ENCODE measurements at places on chromosomes 16 and 17.

DNA sequence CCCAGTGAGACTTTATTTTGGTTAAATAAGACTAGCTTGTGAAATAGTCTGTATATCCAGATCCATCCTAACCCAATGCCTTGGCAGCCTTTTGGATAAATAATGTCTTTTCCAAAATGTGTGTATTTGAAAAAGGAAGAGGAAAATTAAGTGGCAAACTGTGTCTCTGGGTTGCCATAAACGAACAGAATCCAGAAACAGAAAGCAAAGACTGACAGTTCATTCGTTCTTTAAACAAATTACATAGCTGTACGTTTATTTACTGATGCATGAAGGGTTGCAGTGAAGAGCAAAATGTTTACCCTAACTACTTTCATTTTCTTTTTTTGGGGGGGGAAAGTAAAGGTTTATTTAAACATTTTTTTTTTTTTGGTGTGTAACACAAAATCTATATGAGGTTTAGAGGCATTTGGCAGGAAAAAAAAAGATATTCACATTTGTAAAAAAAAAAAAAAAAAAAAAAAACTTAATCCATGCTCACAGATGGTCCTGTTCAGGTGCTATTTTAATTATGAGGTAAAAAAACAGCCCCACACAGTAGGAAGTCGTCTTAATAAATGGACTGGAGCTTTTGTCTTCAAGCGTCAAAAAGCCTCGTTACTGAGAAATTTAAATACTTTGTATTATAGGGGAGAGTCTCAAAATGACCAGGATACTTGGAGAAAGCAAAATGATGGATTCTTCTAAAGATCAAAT is 245.9 kb downstream of the FTO start:
- no peak for DNase-seq

DNA sequence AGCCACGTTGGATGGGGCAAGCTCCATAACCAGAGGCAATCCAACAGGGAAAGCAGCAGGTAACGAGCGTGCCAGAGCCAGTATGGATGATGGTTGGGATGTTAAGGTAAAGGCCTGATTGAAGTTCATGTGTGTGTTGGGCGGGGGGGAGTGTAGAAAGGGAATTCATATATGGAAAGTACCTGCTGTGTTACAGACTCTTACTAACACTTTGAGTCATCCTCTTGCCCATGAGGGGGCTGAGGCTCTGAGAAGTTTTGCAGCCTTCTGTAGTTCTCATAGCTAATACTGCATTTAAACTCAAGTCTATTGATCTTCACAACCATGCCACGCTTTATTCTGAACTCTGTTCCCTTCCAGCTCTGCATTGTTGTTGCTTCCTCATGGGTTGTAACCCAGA is 28.5 kb downstream of the SYCE1L start:
- DNase-seq: no peak

DNA sequence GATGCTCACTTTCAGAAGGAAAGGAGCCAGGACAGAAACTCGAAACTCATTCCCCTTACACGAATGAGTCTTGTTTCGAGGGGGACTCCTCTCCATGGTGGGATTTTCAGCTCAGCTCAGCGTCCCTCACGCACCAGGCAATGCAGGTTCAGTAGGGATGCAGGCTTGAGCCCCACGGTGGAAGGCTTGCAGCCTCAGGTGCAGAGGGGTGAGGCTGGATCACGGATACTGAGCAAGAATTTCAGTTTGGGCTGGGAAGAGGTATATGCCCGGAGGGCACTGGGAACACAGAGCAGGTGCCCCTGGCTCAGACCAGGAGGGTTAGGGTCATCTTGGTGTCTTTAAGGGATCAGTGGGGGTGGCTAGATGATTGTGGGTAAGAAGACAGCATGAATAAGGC is 344.9 kb upstream of the TNRC6C start:
- no peak for DNase-seq

DNA sequence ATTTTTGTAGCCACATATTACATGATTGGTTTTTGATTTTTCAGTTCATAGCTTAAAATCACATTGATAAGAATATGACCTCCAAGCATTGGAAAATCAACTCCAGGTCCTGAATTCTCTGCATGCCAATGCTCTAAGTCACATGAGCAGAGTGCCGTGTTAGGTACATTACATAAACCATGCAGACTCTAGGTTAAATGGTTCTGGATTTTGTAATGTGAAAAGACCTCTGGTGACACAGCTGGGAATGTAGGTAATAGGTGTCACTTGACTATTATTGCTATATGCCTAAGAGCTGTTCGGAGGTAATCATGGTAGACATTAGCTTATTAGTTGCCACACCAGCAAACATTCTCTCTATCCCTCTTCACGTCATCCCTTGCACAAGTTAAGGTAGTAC is 231.1 kb upstream of the SALL1 start:
- DNase-seq: no peak

- no peak for DNase-seq
Measured at GRCh38 chr16:27515874-27516353, 33.8 kb downstream of the GTF3C1 start.

- no peak for DNase-seq
Measured at GRCh38 chr17:50394711-50395110, 2.6 kb downstream of the LRRC59 start.

DNA sequence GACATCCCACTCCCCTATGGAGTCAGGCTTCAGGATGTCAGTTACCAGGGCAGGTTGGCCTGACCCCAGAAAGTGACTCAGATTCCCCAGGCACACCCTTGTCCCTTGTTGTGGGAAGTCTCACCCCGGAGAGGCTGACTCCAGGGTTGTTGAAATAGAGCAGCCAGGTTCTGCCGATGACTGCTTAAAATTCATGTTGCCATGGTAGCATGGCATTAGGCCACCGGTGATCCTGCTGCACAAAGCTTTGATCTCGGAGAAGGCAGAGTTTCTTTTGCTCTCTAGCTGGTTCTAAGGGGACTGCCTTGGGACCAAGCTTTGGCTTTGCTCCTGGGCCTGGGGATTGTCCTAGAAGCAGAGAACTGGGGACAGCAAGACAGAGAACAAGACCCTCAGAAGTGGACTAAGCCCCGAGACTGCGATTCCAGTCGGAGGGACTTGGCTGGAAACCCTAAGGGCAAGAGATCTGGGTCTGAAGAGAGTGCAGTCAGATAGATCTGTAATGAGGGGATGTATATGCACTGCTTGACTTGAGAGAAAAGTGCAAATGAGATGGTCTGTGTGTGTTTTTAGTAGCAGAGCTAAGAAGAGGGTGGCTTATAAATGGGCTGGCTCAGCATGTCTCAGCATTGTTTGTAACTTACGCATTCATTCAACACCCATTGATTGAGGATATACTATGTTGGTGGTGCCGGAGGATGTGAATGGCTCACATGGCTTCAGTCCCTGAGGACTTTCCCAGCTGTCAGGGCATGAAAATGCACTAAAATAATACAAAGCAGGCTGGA is 106.9 kb downstream of the RGS9 start:
- DNase-seq: no peak

- DNase-seq: no peak
Measured at GRCh38 chr17:4152471-4152870, 9.5 kb downstream of the CYB5D2 start.

GRCh38 chr17:75691371-75691791 is 24.2 kb downstream of the SAP30BP start:
- no peak for DNase-seq

DNA sequence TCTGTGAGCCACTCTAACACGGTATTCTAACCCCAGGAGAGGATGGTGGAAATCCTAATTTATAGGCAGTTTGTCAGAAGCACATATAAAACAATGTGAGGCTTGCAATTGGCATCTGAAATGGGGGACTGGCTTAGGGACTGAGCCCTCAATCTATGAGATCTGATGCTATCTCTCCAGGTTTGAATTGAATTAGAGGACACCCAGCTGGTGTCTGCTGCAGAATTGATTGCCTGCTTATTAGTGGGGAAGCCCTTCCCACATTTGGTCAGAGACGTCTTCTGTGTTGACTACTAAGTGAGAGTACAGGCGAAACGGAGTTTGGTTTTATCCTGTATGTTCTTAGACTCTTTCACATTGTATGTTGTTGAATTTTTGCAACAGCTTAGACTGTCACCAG is 13.6 kb upstream of the TMIGD1 start:
- DNase-seq: no peak
